IMR-90 (cell line): ENCODE measurements at places on chromosomes 1 and 21. TPM values are rescaled to one million over a fixed set of nuclear protein-coding genes. Genes with fewer than 3 reads are reported as not detected.

The VTCN1 gene
- total RNA-seq: not detected in 2 replicates

The GIPC2 gene
- 0.18 and 0.28 TPM in 2 replicates for total RNA-seq

The NTRK1 gene
- total RNA-seq: not detected in 2 replicates

The PRAMEF17 gene
- total RNA-seq: not detected in 2 replicates

The HHIPL2 gene
- total RNA-seq: under 0.01 TPM in 1 of 2 replicates, not detected in the other

The CFH gene
- total RNA-seq: 6.3 and 12.8 TPM in 2 replicates

The PGBD5 gene
- total RNA-seq: 0.18 and 0.28 TPM in 2 replicates

The C1orf226 gene
- under 0.01 TPM in 1 of 2 replicates, not detected in the other for total RNA-seq

The KRTAP21-2 gene
- total RNA-seq: not detected in 2 replicates

The EPHA10 gene
- total RNA-seq: not detected in 2 replicates

The OR2AK2 gene
- total RNA-seq: not detected in 2 replicates

The SH2D2A gene
- total RNA-seq: 0.28 TPM in 1 of 2 replicates, not detected in the other

The CELSR2 gene
- total RNA-seq: 1.1 and 1.3 TPM in 2 replicates

The AMPD1 gene
- not detected in 2 replicates for total RNA-seq

The FMO4 gene
- 0.36 and 0.56 TPM in 2 replicates for total RNA-seq

The NR0B2 gene
- total RNA-seq: not detected in 2 replicates

The FCGR3B gene
- total RNA-seq: not detected in 2 replicates

The COP1 gene
- 35.0 and 44.4 TPM in 2 replicates for total RNA-seq

The CALML6 gene
- total RNA-seq: not detected in 2 replicates

The PTCH2 gene
- total RNA-seq: under 0.01 TPM in 2 replicates

The NFASC gene
- 0.18 and 0.28 TPM in 2 replicates for total RNA-seq

The NUDT4B gene
- 19.9 and 28.6 TPM in 2 replicates for total RNA-seq

The C8B gene
- not detected in 2 replicates for total RNA-seq

The XCL2 gene
- not detected in 2 replicates for total RNA-seq

The CD101 gene
- not detected in 2 replicates for total RNA-seq

The CA14 gene
- not detected in 2 replicates for total RNA-seq

The SLC26A9 gene
- total RNA-seq: under 0.01 TPM in 1 of 2 replicates, not detected in the other

The NHLH2 gene
- total RNA-seq: not detected in 2 replicates

The FYB2 gene
- under 0.01 TPM in 1 of 2 replicates, not detected in the other for total RNA-seq

The PPT1 gene
- 41.4 and 55.4 TPM in 2 replicates for total RNA-seq

The IL19 gene
- not detected in 2 replicates for total RNA-seq
